ENCODE measurements at places on chromosomes 2 and 18. TPM values are rescaled to one million over a fixed set of nuclear protein-coding genes. Genes with fewer than 3 reads are reported as not detected.

Gene SLC14A1
- total RNA-seq: 32.1 TPM

Gene SPAST
- total RNA-seq: 26.2 TPM

Gene SPHKAP
- total RNA-seq: not detected

Gene CCDC150
- total RNA-seq: 3.9 TPM

Gene PEX13
- total RNA-seq: 37.0 TPM

Gene MEIS1
- total RNA-seq: 32.4 TPM

Gene HAT1
- total RNA-seq: 83.8 TPM

Gene ZSWIM2
- under 0.01 TPM for total RNA-seq

Gene POTEJ
- not detected for total RNA-seq

Gene ATP6V1C2
- under 0.01 TPM for total RNA-seq

Gene SERPINB12
- not detected for total RNA-seq

Gene TMEM17
- total RNA-seq: 1.7 TPM

Gene ASAP2
- total RNA-seq: 59.2 TPM

Gene SLC66A2
- total RNA-seq: 38.3 TPM

Gene MTLN
- 57.5 TPM for total RNA-seq

Gene SDC1
- total RNA-seq: 14.4 TPM

Gene ABCG8
- not detected for total RNA-seq

Gene RAMP1
- total RNA-seq: 3.1 TPM

Gene IL36RN
- under 0.01 TPM for total RNA-seq

Gene ACMSD
- 0.28 TPM for total RNA-seq

Gene GNLY
- not detected for total RNA-seq
